ENCODE measurements at places on chromosomes 3 and 15. TPM values are rescaled to one million over a fixed set of nuclear protein-coding genes. Genes with fewer than 3 reads are reported as not detected.

Gene LRRIQ4
- not detected for total RNA-seq

DNA sequence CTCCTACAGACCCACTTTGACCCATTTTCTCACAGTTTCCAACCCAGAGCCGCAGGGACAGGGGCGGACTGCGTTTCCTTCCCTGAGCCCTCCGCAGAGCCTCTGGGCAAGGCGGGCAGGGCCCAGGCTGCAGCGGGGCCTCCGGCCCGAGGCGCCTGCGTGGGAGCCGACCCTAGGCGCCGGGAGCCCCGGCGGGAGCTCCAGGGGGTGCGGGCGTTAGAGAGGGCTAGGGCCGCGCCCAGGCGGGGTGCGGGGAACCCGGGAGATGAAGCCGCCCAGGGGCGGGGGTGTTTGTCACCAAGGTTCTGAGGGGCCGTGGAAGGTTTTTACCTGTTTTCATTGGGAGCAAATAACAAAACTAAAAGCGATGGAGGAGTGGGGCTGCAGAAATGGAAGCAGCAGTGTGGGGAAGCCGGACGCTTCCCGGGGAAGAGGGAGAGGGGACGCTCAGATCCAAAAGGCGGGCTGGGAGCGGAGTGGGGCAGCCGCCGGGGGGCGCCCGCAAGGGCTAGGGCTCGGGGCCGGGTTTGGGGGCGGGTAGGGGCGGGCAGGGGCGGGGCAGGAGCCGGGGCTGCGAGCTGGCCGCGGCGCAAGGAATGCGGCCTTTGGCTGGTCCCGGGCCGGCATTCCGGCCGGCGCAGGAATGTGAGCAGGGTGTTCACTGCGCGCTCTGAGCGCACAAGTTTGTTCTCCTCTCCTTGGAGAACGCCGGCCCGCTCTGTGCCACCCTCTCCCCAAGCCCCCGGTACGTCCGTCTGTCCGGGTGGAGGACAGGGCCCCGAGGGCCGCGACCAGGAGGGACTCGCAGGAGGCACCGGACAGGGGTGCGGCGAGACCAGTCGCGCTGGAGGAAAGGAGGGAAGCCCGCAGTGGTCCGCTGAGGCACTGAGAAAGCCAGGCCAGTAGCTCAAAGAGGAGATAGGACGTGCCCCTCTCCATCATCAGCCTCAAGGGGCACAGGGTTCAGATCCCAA is 61.1 kb downstream of the AMOTL2 start:
- no peak for DNase-seq

- no peak for DNase-seq
Measured at GRCh38 chr3:69868841-69869420, 129.7 kb downstream of the MITF start.

DNA sequence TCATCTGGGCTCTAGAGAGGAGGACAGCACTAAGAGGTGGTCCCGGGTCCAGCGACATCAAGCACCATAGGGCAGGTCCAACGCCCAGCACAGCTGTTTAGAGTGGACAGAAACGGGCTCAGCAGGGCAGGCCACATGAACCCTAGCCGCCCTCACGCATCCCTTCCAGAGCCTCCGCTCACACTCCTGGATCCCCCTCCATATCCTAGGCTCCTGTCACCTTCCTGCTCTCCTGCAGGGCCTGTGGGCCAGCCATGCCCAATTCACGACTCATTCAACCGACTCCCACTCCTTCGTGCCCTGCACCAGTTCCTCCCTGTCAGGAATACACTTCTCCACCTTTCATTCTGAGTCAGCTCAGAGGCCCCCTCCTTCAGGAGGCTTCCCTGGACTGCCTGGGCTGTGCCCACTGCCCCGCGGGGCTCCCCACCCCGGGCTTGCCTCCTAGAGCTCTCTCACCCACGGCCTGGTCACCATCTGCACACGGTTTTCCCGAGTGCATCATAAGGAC is 90.2 kb downstream of the LINGO1 start:
- no peak for DNase-seq
